AG04449 (cell line): ENCODE measurements at places on chromosomes 1 and 21.

DNA sequence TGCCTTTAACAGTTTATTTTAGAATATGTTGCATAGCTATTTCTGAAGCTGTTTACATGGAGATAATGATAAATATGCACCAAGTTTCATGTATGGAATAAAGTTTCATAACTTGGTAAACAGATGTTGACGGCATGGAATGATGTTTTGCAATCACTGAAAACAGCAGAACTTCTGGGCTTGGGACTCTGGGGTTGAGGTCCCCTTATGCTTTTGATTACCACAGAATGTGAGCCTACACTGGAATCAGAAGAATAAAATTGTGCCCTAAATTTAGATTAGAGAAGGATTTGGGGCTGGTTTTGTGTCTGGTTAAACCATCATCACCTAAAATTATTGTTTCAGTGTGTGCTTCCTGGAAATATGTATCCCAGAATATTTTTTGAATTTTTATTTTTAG lies 11.1 kb downstream of the KRTAP24-1 start:
- DNase-seq = no peak

- no peak for DNase-seq
These were observed 142.9 kb downstream of the APP start for GRCh38 chr21:26027696-26028095.

DNA sequence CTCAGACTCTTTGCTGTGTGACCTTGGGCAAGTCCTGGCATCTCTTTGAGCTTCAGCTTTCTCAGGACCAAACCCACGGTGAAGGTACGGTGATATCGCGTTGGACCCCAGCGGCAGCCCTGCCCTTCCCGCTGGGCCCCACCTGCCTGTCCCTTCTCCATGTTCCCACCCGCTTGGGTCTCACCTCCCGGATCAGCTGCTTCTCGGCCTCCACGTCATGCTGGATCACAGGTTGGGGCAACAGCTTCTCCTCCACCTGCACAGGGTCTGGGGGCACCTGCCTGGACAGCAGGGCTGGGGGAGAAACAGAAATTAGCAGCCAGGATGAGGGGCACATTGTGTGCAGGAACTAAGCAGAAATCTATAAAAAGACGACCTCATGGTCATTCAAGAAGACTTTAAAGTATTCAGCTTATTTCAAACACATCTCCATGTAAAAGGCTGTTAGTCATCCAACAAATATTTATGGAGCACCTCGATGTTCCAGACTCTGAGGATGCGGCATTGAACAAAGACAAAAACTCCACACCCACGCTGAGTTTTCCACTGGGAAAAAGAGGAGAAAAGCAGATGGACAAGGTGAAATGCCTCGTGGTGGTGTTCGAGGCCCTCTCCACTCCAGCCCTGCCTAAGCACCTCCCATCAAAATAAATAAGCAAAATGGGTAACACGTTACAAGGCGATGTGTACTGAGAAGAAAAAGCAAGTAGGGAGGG lies 19.5 kb downstream of the KIF17 start:
- peak; percentile 28 for DNase-seq

DNA sequence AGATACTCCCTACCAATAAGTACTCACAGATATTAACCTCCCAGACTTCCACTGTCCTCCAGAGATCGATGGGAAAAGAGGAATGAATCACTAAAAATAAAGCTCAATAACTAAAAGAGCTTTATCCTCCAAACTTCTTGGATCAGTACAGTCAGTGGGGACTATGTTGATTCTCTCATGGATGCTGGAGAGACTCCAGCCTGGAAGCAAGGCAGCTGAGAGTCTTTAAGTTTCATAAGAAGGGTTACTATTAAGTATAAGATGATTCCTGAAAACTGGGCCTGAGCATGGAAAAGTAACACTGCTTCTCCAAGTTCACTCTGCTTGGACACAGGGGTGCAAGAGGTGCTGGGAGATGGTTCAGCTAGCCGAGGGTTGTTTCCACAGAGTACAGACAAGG lies 6.2 kb upstream of the DDR2 start:
- no peak for DNase-seq

DNA sequence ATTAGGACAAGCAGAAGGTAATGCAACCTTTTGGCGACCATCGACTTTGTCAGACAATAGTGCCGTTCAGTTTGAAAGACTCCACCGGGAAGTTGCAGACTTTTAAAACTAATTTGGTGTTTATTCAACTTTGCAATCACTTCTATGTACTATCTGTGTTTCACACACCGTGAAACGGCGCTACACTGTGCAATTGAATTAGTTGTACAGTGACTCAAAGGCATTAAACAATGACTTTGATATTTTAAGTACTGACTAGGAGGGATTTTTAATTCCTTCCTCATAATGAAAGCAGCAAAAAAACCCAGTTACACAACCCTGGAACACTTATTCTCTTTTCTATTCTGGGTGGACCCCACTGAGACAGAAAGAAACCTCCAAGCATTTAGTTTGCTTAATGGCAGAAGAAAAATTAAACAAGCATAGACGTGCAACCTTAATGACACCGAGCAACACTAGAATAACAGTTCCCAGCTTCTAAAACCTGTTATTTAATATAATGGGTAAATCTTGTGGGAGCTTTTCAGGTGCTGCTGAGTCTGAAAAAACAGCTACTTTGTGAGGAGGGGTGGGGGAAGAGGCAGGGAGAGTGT lies 176.8 kb downstream of the LMO4 start:
- DNase-seq = no peak

DNA sequence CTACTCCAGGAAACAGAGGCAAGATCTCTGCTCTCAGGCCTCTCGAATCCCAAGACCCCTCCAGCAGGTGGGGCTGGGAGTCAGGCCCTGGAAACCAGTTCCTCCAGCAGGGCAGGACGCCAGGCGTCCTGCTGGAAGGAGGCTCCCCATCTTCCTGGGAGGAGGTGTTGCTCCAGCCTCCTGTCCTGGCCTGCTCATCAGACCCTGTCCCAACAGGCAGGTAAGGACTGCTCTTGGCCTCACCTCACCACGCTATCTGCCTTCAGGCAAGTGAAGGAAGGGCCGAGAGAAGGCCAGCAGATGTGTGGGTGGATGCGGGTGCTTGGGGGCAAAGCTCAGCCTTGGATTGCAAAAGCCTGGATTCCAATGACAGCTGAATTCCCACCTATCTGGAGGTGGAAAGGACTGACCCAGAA lies 82.9 kb downstream of the SSBP3 start:
- no peak for DNase-seq

DNA sequence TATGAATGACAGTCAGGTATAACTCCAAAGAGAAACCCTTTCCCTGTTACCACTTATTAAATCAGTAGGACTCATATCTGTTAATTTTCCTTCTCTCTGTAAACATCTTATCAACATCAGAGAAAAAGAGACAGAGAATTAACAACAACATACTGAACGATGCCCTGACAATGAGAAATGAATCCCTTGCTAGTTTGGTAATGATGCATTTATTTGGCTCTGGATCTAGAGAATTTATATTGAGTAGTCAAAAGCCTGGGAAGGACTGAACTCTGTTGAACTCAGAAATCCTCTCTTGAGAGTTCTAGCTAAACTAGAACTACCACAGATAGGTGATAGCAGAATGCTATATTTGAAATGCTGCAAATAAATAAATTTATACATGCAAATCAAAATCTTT lies 325.6 kb downstream of the DISC1 start:
- DNase-seq = no peak

DNA sequence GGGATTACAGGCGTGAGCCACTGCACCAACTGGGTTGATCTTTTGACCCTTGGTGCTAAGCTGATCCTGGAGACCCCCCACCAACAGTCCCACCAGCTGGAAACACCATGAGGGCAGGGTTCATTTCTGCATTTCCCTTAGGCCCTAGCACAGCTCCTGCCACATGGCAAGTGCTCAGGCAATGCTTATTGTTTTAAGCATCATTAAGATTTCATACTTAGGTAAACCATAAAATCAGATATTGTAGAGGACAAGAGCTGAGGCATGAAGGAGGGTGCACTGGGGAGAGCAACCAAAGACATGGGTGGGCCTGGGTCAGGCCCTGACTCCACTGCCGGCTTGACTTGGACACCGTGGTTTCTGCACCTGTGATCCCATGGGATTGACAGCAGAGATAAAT lies 17.7 kb downstream of the CHIT1 start:
- no peak for DNase-seq

DNA sequence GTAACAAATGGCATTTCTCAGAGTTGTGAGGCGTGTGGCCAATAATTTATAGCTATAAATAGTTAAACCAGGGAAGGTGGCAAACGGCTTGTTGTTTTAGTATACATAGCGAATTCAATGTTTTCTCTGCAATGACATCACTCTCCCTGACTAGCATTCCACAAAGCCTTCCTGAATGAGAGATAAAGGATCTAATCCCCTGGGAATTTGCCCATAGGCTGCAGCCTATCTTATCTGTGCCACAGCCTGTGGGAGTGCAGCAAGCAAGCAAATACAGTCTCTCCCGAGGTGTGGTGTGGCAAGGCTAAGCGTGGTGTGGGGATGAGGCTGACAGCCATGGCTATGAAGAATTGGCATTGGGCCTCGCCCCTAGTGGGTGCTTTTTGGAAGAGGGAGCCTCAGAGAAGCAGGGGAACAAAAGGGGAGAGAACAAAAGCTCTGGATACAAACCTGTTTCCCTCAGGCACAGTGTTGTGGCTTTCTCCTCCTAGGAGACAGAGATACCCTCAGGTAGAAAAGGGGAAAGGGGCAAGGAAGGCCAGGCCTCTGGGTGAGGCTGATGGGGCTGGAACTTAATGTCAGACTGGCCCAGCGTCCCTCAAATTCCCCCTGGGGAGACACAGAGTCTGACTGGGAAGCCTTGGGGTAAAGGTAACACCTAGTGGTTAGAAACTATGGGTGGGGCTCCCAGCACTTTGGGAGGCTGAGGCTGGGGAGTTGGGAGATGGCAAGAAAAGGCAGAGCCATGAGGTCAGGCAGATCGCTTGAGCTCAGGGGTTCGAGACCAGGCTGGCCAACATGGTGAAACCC lies 8.9 kb downstream of the TAGLN2 start:
- DNase-seq = peak; percentile 92

- no peak for DNase-seq
These were observed 10.7 kb downstream of the CLCNKA start for GRCh38 chr1:16032388-16033102.

GRCh38 chr1:51870603-51871350 lies 7.8 kb downstream of the NRDC start:
- DNase-seq = no peak

- DNase-seq = no peak
These were observed 47.0 kb downstream of the C1orf198 start for GRCh38 chr1:230821346-230821745.

DNA sequence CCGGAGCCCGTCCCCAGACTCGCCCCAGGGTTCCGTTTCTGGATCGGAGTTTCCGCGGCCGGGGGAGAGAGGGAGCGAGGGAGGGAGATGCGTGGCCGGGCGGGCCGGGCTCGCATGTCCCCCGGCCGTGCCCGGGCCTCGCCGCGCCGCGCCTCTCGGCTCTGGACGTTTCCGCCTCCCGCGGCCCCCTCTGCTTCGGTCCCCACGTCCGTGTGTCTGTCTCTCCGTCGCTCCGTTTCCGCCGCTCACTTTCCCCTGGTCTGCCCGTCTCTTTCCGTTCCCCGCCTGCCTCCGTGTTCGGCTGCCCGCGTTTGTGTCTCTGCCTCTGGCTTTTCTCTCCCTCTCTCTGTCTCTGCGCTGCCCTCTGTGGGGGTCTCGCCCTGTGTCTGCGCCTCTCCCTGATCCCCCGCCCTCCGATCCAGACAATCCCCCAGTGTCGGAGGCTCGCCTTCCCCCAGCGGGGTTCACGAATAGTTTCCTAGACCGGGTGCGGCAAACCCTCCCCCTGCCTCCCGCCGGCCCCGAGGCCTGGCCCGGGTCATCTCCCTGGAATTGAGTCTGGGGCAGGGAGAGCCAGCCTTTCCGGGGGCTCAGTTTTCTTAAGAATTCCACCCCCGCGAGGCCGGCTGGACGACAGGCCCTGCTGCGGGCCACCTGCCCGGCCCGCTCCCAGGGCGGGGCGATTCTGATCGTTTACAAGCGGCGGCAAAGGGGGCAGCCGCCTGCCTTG lies 735 bp downstream of the NBL1 start:
- DNase-seq = no peak

- no peak for DNase-seq
These were observed 490 bp downstream of the SERINC2 start for GRCh38 chr1:31413405-31414001.

GRCh38 chr1:238399558-238399957 lies 508.8 kb upstream of the ZP4 start:
- no peak for DNase-seq

DNA sequence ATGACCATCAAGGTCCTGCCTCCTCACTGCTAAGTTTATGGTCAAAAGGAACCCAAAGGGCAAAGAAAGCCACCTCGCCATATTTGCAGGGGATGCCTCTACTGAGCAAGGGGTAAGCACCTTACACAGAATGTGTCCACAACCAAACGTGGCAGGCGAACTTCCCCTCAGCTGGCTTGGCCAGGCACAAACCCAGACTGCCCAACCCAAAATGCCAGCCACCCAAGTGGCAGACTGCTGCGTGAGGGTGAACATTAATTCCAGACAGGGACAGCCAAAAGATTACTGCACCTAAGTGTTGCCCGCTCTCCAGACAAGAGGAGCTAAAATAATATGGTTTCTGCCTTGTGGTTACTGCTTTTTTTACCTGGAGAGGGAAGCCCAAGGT lies 16.0 kb downstream of the ZNF697 start:
- DNase-seq = no peak

- DNase-seq = no peak
These were observed 35.9 kb upstream of the PTGS2 start for GRCh38 chr1:186715887-186716809.

DNA sequence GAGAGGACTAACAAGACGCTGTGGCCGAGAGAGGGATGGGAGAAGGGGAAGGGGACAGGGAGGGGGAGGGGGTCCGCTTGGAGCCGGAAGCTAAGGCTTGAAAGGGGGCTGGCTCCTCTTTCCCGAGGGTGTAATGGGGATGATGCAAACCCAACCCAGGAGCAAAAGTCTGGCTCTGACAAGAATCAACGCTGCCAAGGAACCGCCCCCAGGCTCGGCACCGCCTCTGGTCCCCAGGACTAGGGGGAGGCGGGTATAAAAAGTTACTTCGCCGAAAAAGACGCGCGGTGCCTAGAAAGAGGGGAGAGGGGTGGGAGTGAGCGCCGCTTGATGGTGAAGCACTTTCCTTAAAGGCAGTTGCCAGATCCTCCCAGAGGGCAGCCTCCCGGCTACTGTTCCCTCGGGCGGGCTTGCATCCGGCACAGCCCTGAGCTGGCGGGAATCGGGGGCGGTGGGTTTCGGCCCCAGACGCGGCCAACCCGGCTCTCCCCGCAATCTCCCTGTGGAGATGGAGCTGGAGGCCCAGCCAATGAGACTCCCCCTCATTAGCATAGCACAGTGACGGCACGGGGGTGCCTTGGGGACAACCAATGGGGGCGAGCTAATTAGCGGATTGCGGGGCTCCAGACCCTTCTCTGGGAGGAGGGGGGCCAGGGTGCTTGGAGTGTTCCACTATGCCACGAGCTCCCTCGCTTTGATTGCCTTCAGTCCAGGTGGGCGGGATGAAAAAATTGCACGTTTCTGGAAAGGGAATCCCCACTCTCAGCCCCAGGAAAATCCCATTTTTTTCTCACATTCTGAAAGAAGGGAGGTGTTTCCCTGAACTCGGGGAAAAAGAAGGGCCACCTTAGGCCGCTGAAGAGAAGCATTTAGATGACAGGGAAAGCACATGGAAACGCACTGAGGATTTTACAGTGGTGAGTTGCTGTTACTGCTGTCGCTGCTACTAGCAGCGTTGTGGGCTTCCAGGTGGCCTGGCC lies at the start of gene KCNT2:
Gene KCNT2 (minus strand): TSS at position 51 of the 980 bp plus-strand sequence. CDS start 131 bp downstream, outside the sequence.
- no peak for DNase-seq

GRCh38 chr1:56188221-56188620 lies 391.1 kb downstream of the PLPP3 start:
- no peak for DNase-seq

GRCh38 chr1:223269006-223269405 lies 95.0 kb downstream of the SUSD4 start:
- DNase-seq = no peak
